ENCODE measurements at places on chromosomes 12 and 14.

DNA sequence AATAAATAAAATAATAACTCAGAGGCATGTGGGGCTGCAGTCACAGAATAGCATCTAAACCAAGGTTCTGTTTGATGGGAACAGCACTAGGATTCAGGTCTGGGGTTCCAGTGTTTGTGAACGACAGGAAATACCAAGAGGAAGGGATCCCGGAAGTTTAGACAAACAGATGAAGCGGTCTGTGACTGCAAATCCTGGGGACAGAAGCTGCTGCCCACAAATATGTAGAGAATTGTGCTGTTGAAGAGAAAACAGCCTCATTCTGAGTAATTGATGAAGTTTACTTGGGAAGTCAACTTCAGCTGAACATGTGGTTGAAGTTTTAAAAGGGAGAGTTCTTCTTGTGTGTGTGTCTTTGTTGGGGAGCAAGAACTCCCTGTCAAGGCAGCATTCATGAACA, 98.4 kb upstream of the TBX5 start:
- DNase-seq, result no peak

- DNase-seq, result no peak
Measured at GRCh38 chr14:100190126-100190525, 30.7 kb upstream of the DEGS2 start.

GRCh38 chr12:110149086-110149660, 25.0 kb downstream of the IFT81 start:
- DNase-seq, result no peak

DNA sequence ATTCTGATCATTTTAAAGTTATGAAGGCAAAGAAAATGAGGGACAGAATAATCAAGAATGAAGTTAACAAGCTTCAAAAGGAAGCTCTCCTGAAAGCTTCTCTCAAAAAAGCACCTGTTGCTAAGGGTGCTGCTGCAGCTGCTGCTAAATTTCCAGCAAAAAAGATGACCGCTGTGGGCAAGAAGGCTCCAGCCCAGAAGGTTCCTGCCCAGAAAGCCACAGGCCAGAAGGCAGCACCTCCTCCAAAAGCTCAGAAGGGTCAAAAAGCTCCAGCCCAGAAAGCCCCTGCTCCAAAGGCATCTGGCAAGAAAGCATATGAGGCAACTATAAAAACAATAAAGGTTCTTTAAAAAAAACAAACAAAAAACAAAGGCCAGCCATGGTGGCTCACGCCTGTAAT, 52.7 kb upstream of the NR2C1 start:
- DNase-seq, result no peak

DNA sequence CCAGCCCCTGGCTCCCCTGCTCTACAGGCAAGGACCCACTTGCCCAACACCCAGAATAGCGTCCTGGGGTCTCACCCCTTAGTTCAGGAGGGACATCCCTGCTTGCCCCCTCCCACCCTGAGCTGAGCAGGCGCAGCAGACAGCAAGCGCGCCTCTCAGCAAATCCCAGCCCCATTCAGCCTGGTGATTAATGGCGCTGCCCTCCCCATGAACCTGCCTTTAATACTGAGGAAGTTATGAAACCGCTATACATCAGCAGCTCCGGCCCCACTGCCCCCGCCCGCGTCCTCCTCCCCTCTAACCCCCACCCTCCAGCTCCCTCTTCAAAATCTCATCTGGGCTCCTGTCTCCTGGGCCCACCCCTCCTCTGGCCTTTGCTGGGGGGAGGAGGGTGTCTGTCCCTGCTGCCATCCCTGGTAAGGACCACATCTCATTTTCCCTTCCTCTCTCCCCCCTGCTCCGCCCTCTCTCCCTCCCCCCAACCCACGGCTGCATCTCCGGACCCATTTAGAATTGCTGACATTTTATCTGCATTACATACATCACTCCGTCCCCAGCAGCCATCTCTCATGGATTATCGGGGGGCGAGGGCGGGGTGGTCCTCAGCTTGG, 7.1 kb upstream of the SMUG1 start:
- no peak for DNase-seq

DNA sequence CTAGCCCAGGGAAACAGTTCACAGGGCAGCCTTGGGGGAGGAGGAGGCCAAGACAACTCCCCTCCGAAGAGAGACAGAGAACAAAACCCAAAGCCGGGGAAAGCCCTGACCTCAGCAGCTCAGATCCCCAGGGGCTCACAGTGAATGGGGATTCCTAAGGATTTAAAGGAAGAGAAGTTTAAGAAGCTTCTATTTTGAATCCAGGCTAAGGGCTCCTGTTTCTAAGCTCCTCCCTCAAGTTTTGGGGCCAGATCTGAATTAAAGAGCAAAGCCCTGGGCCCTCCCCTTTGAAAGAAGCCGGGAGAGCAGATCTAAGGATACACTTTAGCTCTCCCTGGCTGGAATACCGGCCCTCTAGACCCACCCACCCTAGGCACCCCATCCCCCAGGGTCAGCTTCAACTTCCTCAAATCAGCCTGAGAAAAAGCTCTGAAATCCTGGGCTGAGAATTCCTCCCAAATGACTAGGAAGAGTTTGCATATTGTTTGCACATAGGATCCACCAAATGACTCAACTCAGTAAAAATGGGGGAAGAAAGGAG, 3.9 kb downstream of the KDM2B start:
- DNase-seq, result no peak

- no peak for DNase-seq
Measured at GRCh38 chr14:60665177-60665550, 15.9 kb upstream of the SIX1 start.

- no peak for DNase-seq
Measured at GRCh38 chr14:61409782-61410181, 88.4 kb downstream of the PRKCH start.

- no peak for DNase-seq
Measured at GRCh38 chr14:47438650-47439140, 236.7 kb downstream of the MDGA2 start.

GRCh38 chr12:53292426-53292825, 2.9 kb upstream of the PFDN5 start:
- no peak for DNase-seq

- no peak for DNase-seq
Measured at GRCh38 chr14:66069036-66069435, 417.1 kb upstream of the CCDC196 start.

DNA sequence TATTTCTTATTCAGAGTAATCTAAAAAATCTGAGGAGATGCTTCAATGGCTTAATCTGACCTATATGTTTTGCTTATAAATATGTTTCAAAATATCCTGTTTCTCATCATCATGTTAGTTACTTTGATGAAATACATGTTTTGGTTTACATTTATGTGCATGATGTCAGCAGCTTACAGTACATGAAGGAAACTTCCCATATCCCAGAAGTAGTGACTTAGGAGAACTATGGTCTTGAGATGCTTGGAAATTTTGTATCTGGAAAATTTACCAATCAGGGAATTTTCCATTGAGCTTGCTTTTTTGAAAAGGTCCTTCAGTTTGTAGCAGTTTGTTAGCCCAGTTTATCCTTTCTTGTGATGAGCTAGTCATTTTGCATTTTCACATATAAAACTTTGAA, 73.3 kb downstream of the RASSF8 start:
- DNase-seq, result no peak

DNA sequence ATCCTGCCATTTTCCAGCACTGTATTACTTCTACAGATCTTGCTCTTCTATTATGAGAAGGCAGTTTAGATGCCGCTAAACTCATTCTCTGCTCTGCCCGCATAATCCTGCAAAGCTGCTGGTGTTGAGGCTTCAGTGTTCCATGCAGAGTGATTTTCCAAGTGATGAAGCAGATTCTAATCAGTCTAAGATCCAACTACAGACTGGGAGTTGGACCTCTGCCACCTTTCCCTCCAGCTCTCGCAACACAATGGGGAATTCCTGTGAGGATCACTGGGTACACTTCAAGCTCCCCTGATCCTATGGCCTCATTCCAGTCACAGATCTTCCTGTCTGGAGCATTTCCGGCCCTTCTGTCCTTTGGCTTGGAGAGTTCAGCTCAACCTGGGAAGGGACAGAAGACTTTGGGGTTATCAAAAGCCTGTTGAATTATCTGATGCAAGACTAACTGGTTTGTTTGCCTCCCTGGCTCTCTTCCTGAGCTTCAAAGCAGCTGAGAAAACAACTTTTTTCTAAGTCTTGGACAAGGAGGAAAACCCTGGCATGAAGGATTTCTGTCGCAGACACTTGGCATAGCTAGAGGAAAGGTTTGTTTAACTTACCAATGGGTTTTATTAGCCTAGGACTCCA, 333.9 kb downstream of the ZFP36L1 start:
- no peak for DNase-seq

DNA sequence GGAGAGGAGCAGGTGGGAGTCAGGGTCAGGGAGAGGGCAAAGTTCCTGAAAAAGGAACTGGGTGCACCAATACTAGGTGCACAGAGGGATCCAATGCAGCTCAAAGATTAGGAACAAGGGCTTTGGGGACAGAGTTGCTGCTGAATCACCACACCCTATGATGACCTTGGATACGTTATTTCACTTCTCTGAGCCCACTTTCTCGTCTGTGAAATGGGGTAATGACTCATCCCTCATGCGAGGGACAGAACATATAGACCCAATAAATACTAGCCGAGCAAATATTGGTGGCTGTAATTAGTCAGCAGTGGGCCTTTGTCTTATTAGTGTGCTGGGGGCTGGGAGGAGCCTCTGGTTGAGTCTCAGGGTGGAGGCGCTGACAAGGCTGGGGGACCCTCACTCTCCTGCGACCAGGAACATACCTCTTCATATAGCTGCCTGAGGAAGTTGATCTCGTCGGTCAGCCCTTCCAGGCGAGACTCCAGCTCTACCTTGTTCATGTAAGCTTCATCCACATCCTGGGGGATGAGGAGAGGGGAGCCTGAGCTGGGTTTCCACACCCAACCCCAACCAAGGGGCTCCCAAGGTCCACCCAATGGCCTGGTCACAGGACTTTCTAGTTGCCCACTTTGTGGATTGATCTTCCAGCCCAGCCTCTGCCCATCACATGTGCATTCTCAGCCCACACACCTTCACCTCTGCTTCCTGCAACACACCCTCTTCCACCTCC, 4.5 kb downstream of the KRT8 start:
- DNase-seq, result no peak

DNA sequence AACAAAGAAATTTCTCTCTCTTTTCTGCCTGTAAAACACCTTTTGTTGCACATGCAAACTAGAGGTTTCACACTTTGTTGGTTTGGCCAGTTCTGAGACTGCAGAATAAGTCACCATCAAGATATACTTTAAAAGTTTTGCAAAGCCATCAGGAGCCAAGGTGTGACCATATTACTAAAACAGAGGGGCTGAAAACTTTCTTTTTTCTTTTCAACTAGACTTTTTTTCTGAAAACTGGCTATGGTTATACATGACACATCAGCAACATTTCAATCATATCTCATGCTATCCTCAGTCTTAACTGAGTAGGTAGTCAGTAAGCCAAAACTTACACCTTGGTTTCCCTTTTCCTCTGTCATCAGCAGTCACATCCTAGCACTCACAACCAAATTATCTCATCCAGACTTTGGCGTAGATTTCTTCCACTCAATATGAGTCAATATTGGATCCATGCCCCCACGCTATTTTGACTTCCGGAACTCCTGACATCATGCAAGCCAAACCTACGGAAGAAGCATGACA, 4.1 kb upstream of the IFNG start:
- DNase-seq, result no peak

DNA sequence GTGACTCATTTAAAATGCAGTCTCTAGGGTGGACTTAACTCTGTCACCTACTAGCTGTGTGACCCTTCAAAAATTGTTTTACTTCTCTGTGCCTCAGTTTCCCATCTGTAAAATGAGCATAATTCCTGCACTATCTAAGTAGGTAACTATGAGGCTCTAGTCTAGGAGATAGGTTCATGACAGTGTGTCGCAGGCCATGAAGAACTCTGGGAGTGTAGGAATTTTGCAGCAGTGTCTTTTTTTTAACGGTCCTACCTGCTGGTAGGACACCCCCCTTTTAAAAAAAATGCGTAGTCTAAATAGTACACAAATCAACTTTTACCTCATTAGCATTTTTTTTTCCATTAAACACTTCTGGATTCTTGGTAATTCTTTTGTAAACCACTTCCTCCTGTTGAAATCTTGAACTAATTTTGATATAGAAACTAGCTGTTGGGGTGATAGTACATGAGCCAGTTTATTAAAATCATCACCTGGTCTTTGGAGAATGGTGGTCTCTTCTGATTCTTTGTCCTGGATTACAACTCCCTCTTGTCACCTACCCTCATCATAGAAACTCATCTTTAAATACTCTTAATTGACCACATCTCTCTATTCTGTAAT, 86.0 kb upstream of the SLC38A2 start:
- no peak for DNase-seq

DNA sequence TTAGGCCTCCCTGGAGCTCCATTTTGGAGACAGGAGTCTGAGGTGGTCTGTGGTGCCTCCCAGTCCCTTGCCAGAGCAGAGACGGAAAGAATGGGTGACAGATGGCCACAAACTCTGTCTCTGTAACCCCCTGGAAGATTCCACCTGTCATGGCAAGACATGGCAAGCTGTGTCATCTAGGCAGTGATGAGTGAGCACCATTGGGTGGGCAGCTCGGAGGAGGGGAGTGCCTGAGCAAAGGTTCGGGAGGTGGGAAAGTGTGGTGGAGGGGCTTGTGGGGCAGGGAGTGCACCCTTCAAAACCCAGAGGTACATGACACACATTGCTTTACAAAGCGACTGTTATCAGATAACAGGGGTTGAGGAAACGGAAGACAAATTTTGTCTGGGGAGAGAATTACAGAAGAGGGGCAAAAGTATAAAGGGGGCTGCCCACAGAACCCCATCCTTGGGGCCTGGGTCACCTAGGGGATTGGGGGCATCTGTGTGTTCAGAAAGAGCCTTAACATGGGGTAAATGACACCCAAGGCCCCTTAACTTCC, 3.5 kb downstream of the RIN3 start:
- DNase-seq, result no peak

GRCh38 chr14:68759017-68759560, 33.8 kb downstream of the ZFP36L1 start:
- no peak for DNase-seq

- DNase-seq, result no peak
Measured at GRCh38 chr14:29645117-29645516, 282.5 kb downstream of the PRKD1 start.

DNA sequence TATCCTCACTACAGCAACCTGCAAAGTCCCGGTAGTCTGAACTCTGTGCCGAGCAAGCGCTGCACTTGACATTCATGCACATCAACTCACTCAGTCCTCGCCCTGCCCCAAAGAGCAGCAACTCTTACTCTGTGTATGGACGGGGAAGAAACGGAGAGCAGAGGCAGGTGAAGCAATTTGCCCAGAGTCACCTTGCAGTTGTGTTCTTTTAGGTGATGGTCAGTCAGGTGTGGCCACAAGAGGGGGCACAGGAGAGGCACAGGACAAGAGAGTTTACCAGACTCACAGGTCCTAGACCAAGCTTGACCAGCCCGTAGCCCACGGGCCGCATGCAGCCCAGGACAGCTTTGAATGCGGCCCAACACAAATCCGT, 39.1 kb downstream of the TSPAN11 start:
- DNase-seq, result no peak

Data from cortex of kidney (tissue), 1 donor.